ENCODE measurements at places on chromosomes 1 and 21.

GRCh38 chr1:98157524-98158313 is 236.9 kb upstream of the DPYD start:
- DNase-seq, result no peak

DNA sequence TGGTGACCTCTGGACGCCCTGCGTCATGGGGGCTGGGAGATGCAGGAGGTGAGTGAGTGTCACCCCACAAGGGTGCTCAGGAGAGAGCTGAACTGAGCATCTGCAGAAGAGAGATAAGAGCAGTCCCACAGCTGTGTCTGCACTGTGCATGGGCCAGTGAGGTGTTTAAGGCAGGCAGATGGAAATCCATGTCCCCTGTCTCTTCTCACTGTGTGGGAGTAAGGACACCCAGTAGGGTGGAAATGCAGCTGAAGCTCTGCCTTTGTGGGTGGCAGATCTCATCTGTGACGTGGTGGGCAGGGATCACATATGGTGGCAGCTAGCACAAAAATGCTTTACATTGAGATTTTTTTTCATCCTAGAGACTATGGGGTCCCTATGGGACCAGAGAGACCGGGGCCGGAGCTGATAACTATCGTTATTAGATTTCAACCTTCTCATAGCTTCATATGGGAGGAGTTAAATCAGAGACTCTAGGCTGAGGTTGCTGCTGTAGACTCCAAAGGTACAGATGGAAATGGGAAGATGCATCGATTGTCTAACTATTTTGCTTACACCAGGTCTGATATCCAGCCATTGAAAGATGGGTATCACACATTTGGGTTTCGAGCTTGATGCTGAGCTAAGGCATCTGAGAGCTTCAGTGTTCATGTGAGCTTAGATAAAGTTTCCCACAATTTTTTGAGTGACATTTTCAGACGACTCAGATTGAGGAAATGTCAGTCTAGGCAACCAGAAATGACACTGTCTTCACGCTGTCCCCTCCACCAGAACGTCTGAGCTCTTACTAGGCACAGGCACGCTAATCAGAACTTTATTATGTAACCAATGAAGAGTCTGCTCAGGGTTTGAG is 65.3 kb upstream of the PSEN2 start:
- DNase-seq, result no peak

GRCh38 chr21:36059823-36060158 is 535 bp downstream of the SETD4 start:
- no peak for DNase-seq

DNA sequence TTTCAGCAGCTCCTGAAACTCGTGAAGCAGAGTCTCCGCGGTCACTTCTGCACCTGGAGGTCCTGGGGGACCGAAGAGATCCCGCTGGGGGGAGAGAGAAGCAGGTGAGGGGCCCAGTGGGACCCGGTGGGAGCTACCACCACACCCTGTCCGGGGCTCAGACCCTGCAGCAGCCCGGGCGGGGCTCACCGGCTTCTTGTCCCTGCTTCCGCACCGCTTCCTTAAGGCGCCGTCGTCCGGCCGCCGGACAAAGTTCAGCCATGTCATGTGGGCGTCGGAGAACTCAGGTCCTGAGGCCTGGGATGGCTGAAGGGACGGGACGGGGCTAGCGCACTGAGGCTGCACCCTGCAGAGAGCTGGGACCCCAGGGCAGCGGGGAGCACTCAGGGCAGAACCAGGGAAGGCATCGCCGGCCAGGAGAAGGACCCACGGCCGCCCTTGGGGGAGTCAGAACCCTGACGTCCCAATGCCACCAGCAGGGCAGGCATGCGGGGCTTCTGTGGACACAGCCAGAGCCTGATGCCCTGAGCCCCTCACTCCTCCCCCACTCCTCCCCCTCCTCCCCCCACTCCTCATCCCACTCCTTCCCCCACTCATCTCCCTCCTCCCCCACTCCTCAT is 2.2 kb downstream of the C1QTNF12 start:
- DNase-seq, result no peak

GRCh38 chr1:166858726-166859419 is 17.2 kb downstream of the TADA1 start:
- no peak for DNase-seq

DNA sequence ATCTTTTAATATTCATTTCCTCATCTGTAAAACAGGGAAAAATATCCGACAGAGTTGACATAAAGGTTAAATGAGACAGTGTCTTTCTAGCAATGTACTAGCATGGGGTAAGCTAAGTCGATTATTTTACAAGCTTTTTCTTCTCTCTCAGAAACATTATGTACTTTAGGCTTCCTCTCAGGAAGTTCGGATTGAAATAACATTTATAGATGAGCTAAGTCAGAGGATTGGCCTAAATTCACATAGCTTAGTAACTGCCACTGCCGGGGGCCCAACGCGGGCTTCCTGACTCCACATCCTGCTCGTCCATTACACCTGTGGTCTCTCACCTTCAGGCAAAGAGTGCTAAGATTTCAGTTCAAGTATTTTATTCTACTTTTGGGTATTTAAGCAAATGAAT is 462.3 kb upstream of the NFIA start:
- DNase-seq, result no peak

DNA sequence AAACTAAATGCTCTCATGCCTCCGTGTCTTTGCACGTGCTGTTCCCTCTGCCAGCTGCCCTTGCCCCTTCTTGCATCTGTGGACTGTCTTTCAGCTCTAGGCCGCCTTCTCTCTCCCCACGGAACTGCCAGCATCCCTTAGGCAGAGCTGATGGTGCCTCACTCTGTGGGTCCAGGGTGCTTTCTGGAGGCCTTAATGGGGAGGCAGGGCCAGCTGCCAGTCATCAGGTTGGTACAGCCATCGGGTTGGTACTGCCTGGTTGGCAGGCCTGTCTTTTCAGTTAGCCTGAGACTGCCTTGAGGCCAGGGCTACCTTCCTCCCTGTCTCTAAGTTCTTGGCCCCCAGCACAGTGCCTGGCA is 61.4 kb upstream of the TARBP1 start:
- DNase-seq, result no peak

DNA sequence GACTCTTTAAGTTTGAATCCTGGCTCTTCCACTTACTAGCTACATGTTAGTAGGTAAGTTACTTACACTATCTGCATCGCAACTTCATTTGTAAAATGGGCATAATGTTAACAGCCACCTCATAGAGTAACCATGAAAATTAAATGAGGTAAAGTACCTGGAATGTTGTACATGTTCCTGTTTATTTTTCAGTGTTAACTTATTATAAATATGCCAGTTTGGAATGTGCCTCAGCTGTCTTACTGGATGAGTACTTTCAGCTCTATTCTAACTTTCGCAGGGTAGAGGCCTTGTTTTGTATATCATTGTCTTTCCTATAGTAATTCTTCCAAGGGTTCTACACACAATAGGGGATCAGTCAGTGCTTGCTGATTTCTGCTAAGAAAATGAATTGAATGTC is 167.4 kb downstream of the DUSP10 start:
- DNase-seq, result no peak

- DNase-seq, result no peak
These were observed 65.1 kb upstream of the DMRTA2 start for GRCh38 chr1:50488356-50488755.

DNA sequence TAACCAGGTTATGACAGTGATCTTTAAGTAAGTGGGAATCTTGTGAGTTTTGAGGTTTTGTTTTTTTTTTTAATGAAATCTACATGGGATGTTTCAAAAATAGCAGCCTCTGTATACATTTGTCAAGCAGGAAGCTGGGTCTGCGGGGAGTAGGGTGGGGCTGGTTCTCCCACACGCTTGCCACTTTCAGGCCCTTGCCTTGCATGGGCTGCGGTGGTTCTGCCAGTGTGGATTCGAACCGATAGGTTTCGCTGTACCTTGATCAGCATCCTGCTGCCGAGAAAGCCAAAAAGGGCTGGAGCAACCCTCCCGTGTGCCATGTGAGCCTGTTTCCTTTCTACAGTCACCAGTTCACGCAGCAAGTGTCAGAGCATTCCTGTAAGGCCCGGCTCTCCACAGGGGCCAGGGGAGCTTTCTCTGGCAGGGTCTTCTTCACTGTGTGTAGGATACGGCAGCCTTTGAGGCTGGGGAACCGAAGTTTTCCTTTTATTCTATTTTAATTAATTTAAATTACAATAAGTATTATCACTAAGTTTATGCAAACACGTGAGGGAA is 79.2 kb upstream of the SAMD11 start:
- DNase-seq, result no peak

GRCh38 chr1:6870571-6870970 is 85.3 kb downstream of the CAMTA1 start:
- DNase-seq, result no peak

DNA sequence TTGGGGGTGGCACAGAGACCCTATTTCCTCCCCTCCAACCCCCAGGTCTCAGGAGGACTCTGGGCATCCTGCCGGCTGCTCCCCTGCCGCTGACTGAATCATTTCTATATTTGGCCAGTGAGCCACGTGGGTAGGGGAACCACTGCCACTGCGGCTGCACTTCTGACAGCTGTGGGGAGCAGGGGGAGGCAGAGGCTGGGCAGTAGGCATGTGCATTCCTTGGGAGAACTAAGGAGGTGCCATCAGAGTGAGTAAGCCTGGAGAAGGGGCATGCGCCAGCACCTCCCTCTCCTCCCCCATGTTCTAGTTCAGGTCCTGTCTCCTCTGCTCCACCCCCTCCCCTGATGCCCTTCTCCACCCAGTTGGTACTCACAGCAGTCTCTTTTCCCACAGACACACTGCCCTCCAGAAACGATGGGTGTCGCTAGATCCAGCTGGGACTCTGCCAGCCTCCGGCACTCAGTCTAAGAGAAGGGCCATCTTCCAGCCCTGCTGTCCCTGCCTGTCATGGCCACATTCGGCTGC is 12.0 kb downstream of the PPFIA4 start:
- DNase-seq, result no peak

- no peak for DNase-seq
These were observed 286.8 kb upstream of the PLD5 start for GRCh38 chr1:242811092-242811840.

DNA sequence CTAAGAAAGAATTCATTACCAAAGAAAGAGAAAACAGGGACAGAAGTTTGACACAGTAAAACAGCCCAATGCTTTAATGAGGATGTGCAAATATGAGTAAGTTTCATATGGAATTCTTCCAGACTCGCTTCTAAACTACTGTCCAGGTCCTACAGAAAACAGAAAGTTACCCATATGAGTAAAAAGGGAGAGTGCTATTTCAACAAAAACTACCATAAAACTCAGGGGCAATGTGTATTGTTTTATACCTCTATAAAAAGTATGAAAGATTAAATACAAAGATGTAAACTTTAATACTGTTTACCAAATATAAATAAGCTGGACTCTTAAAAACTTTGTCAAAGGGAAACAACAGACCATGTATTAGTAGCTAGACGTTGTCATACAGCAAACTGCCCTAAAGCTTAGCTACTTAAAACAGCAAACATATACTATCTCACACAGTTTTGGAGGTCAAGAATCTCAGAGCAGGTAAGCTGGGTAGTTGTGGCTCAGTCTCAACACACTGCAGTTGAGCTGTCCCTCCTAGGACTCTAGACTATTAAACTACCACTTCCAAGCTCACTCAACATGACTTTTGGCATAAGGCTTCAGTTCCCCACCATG is 174.9 kb downstream of the COP1 start:
- no peak for DNase-seq

DNA sequence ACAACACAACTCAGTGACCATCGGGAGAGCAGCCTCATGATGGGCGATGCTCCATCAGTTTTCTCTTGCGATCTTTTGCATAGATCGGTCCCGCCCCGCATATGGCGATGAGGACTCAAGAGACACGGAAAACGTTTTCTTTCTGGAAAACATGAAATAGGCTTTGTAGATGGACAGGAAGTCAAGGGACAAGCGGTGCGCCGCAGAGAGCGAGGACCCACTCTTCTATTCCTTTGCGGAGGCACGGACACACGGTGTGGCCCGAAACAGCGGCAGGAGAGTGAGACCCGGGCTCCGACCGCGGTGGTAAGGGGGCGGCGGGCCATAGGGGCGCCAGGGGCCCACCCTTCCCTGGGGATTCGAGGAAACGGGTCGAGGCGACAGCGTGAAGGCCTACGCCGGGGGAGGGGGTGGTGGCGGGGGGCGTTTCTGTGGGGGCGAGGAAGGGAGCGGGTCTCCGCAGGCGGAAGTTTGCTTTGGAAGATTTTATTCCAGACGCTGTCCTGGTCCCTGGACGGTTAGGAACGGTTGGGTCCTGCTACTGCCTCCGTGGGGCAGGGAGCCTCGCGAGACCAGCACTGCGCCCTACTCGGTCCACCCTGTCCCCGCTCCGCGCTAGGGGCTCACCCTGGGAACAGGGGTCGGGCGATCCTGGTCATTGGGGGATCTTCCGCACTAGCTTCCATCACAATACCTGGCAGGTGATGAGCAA is 796 bp upstream of the TDRKH start:
- no peak for DNase-seq

DNA sequence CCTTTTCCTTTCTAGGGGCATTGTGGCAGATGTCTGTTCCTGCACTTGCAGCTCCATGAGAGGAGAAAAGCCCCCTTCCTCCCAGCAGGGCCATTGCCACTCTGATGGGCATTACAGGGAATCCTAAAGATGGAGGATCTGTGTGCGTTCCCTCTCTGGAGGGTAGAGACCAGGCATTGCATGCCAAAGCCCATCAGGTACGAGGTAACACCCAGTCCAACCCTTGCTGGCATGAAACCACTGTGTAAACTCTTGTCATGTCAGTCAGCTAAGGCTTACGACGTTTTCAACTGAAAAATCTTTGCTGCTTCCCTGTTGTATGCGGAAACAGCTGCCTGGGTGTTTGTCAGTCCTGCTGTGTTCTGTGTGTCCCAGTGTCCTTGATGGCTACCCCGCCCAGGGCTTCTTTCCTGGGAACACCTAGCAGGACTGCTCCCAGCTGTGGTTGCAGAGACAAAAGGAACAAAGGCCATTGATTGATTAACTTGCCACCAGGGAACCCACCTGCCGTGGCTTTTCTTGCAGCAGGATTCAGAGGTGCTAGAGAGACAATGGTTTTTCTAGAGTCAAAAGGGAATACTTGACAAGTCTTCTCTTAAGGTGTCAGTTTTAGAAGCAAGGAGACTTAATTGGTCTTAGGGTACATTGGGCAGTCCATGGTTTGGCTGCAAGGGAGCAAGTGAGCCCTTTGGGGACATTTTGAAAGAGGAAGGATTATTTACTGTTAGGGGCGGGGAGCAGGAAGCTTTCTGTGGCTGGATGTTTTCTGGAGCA is 24.6 kb downstream of the B3GALT5 start:
- DNase-seq, result no peak

DNA sequence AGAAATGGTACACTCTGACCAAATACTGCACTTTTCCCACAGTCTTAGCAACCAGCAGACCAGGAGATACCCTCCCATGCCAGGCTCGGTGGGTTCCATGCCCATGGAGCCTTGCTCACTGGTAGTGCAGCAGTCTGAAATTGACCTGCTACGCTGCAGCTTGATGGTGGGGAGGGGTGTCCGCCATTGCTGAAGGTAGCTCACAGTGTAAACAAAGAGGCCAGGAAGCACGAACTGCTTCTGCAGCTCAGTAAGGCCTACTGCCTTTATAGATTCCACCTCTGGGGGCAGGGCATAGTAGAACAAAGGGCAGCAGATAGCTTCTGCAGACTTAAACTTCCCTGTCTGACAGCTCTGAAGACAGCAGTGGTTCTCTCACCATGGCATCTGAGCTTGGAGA is 12.3 kb upstream of the IFI44L start:
- no peak for DNase-seq

- no peak for DNase-seq
These were observed 761 bp upstream of the UBE2J2 start for GRCh38 chr1:1274299-1274930.
